ENCODE measurements at places on chromosomes 4 and X. TPM values are rescaled to one million over a fixed set of nuclear protein-coding genes. Genes with fewer than 3 reads are reported as not detected.

DNA sequence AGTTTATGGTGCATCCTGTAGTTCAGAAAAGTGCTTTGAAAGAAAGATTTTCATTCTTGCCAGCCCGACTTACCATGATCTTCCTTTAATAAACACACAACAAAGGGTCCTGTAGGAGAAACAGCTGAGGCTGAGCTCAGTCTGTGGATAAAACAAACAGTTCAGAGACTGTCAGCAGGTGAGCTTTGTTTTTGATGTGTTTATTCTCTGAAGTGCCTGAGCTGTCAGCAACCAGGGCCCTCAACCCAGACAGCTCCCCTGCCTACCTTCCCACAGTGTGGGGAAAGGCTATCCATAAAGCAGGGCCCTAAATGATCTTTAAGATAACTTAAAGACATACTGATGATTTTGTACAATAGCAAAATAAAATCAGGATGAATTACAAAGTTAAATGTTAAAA, 459.2 kb upstream of the GALNT7 start:
- no peaks in the 10 kb centered on the region for H3K4me1 ChIP-seq
- no peaks in the 10 kb centered on the region for H3K36me3 ChIP-seq
- H3K4me3 ChIP-seq = no peak overlapping the region
- DNase-seq = no peak
- H3K27ac ChIP-seq = no peak overlapping the region
- H3K27me3 ChIP-seq = no peaks in the 10 kb centered on the region

- no peak overlapping the region for H3K27ac ChIP-seq
- no peaks in the 10 kb centered on the region for H3K36me3 ChIP-seq
- DNase-seq = no peak
- peaks cover 18% of the 10 kb centered on the region for H3K4me1 ChIP-seq
These were observed 95.4 kb upstream of the ENPP6 start for GRCh38 chr4:184313058-184313581.

DNA sequence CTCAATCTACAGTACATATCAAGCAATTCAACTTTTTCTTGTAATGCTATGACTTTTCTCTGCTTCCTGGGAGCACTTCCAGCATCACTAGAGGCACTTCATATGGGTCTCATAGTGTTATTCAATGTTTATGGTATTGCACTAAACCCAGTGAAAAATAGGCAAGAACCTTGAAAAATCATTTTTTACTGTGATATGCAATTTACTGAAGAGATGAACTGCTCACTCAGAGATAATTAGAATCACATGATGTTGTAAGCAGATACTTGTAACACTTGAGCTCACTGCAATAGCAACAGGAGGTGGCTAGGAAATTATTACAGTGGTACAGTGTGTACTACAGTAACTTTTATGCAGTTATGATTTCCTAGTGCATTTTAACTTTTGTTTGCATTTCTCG, 93.3 kb downstream of the RASGEF1B start:
- DNase-seq = no peak
- H3K36me3 ChIP-seq = no peaks in the 10 kb centered on the region
- no peak overlapping the region for H3K4me3 ChIP-seq
- no peak overlapping the region for H3K27ac ChIP-seq
- H3K27me3 ChIP-seq = no peaks in the 10 kb centered on the region

DNA sequence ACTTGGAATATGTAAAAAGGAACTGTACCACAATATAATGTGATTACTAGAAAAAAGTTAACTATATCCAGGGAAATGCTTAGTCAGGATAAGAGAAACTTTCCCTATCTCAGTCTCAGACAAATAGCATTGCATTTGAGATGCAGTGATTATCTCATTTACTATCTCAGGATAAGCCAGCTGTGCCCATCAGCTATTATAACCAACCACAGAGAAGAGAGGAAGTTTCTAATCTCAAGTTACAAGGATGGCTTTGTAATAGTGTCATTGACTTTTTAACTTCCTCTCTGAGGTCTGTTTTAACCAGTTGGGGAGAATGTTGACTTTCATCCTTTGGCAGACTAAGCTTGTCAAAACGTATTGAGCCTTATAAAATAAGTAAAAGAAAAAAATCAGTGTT, 56.5 kb downstream of the SNX25 start:
- H3K27me3 ChIP-seq = no peaks in the 10 kb centered on the region
- H3K4me1 ChIP-seq = peaks cover 53% of the 10 kb centered on the region
- H3K27ac ChIP-seq = peak overlapping the region; percentile 77
- H3K4me3 ChIP-seq = no peak overlapping the region
- peak; percentile 67 for DNase-seq

DNA sequence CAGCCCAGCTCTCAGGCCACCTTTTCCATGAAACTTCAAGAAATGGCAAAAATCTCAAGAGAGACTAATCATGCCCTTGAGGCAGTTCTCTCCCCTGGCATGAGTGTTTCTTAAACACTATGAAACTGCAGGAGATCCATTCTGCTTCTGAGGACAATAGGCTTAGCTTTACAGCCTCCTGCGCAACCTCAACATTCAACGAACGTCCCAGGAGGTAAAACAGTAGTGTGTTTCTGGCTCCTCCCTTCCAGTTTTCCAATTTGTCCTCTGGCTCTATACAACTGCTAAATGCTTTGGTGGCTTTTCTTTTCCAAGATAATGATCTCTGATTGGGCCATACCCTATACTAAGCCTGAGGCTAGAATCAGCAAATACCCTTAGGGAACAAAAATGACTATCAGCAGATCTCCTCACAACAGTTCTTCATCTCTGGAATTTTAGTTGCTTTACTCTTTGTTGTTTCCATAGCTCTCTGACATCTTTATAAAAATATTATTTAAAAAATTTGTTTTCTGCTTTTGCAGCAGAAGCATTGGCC, 87.0 kb upstream of the FAT1 start:
- no peak for DNase-seq
- H3K27ac ChIP-seq = no peak overlapping the region
- H3K4me1 ChIP-seq = no peaks in the 10 kb centered on the region
- H3K36me3 ChIP-seq = no peaks in the 10 kb centered on the region

The NUDT10 gene
- not detected for total RNA-seq
